ENCODE measurements at places on chromosomes 3 and 15.

GRCh38 chr3:12227833-12228232 is 61.0 kb upstream of the PPARG start:
- no peak for DNase-seq

GRCh38 chr15:27490867-27491595 is 520.0 kb downstream of the GABRG3 start:
- DNase-seq = no peak

DNA sequence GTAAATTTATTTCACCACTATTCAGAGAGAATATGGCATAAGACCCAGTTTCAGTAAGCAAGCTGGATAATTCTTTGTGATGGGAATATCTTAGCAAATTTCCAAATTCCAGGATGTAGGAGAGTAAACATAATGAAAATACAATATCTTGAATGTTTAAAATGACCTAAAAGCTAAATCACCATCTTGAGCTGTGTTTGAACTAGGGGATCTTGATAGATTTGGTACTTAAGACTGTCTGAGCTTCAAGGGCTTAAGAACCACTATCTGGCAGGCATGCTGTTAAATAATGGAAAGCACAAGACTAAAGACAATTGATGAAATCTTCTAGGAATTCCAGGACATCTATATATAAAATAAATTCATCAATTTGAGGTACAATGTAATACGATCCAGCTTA is 217.7 kb downstream of the ATP8B4 start:
- DNase-seq = no peak

DNA sequence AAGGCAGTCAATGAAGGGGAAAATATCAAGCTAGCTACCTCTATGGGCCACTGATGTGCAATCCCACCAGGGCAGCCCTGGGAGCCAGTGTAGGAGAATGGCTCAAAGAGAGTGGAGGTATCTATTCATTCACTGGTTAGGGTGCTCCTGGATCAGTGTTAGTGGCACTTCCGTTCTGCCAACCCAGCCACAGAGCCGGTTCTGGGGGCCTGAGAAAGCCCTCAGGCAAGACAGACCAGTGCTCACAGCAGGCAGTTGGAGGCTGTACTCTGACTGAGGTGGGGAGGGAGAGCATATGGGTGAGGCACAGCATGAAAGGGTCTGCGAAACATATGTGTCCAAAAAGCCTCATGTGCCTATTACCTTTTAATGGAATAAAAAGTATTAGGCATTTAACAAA is 109.3 kb downstream of the KCNMB2 start:
- DNase-seq = no peak

- DNase-seq = no peak
Observed at GRCh38 chr3:121995161-121996137, 26.6 kb downstream of the ILDR1 start.

DNA sequence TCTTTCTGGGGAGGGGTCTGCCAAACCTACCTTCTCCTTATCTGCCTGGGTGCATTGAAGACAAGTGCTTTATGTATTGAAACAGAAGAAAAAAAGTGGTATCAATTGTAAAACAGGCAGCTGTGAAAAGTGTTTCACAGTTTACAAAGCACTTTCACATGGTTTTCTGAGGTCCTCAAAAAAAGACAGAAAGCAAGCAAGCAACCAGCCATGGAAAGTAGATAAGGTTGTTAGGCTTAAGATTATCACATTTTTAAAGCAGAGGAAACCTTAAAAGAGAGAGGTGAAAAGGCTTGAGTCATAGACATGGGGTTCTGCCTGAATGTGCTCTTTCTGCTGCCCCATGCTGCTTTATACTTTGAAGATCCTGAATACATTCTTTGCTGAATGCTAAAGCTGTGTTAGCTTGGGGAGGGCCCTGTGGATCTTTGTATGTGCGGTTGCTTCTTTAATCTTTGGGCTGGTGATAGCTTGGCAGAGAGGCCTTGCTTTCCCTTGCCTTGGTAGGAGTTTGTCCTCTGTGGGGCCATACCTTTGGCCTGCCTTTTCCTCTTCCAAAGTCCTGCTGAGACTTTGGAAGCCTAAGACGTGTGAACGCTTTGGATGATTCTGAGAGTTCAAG is 2.6 kb downstream of the SMAD3 start:
- DNase-seq = no peak

- DNase-seq = no peak
Observed at GRCh38 chr3:117184574-117184973, 475.0 kb downstream of the TUSC7 start.

Measured in stimulated activated CD8-positive, alpha-beta memory T cell treated with anti-CD3 and anti-CD28 coated beads, Interleukin-4, amount 100 ng/mL, for 1 hour (primary cell).